Gastroesophageal sphincter (tissue), 4 donors: ENCODE measurements at places on chromosomes 3 and 15. TPM values are rescaled to one million over a fixed set of nuclear protein-coding genes. Genes with fewer than 3 reads are reported as not detected.

VGLL3 gene
- total RNA-seq, result 43.3 TPM

CGNL1 gene
- total RNA-seq, result 14.9 TPM

SSUH2 gene
- not detected for total RNA-seq

RTP1 gene
- not detected for total RNA-seq

AMIGO3 gene
- total RNA-seq, result not detected

GALNT15 gene
- total RNA-seq, result 75.4 TPM

UBE3A gene
- total RNA-seq, result 116 TPM

CCR9 gene
- total RNA-seq, result not detected

INAFM2 gene
- total RNA-seq, result 27.3 TPM

SCG5 gene
- total RNA-seq, result 6.3 TPM

WWTR1 gene
- 239 TPM for total RNA-seq

FGF12 gene
- total RNA-seq, result 15.4 TPM
